ENCODE measurements at places on chromosomes 5 and 9. TPM values are rescaled to one million over a fixed set of nuclear protein-coding genes. Genes with fewer than 3 reads are reported as not detected.

DNA sequence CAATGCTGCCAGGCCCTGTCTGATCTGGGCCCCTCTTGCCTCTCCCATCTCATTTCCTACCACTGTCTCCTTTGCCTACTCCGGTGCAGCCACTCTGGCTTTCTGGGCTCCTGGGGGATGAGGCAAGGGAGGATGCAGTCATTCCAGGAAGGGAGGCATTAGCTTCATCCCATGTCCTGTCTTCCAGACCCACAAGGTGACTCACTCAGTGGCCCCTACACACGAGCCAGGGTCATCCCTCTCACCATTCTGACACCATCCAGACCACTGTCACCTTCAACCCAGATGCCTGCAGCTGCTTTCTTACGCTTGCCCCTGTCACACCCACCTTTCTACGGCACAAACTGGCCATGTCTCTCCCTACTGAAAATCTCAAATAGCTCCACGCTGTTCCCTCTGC, 19.1 kb downstream of the ACSL6 start:
- no peak for DNase-seq
- H3K27ac ChIP-seq: no peak overlapping the region
- H3K27me3 ChIP-seq: peaks cover 3% of the 10 kb centered on the region
- no peaks in the 10 kb centered on the region for H3K4me1 ChIP-seq
- no peaks in the 10 kb centered on the region for H3K36me3 ChIP-seq

DNA sequence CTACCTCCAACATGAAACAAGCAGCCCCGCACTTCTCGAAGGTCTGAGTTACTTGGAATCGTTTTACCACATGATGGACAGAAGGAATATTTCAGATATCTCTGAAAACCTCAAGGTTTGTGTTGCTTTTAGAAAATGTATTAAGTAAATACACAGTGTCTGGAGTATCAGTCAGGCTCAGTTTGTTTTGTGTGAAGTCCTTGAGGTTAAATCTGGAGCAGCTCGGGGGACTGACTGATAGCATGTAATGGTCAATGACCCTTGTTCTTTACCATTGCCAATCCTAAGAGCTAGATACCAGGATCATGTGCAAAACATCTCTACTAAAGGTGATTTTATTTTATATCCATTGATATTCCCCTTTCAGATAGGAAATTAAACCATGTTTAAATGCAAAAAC, 26.9 kb upstream of the LNPEP start:
- no peak overlapping the region for H3K4me3 ChIP-seq
- no peaks in the 10 kb centered on the region for H3K4me1 ChIP-seq
- no peaks in the 10 kb centered on the region for H3K27me3 ChIP-seq
- peak; percentile 41 for DNase-seq

DNA sequence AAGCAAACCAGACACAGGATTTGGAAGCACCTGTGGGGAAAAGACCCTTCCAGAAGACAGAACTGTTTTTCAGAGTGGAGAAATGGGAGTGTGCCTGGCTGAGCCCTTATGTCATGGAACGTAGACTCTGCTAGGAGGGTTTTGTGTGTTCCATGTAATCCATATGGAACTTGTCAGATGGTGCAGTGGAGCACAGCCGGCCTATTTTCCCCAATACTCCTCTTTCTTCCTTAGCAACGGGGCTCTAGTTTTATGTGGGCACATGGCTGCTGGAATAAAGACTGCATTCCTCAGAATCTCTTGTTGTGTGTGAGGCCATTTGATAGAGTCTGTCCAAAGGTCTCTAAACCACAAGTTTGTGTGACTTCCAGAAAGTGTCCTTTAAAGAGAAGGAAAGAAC, 284.0 kb downstream of the DRD1 start:
- no peak overlapping the region for H3K4me3 ChIP-seq
- H3K4me1 ChIP-seq: no peaks in the 10 kb centered on the region
- H3K36me3 ChIP-seq: no peaks in the 10 kb centered on the region
- no peak overlapping the region for H3K27ac ChIP-seq
- DNase-seq: no peak

- H3K4me3 ChIP-seq: no peak overlapping the region
- no peak overlapping the region for H3K27ac ChIP-seq
- H3K27me3 ChIP-seq: no peaks in the 10 kb centered on the region
- H3K4me1 ChIP-seq: no peaks in the 10 kb centered on the region
These were observed 62.3 kb upstream of the JAK2 start for GRCh38 chr9:4922730-4923129.

DNA sequence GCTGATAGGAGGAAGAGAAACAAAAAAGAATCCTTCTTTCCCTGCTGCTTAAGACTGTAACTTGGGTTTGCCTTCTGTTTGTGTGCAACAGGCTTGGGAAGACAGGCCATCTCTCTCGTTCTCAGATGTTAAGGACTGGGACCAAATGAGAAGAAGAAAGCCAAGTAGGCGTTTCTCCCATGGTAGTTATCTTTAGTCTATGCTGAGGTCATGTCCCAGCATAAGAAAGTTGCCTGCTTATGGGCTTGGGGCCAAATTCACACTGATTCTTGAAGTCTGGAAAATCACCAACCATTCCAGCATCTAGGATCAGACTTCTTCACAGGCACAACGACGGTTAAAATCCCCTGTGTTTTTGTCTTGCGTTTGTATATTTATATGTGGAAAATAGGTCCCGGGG, 44.2 kb upstream of the PALM2AKAP2 start:
- H3K36me3 ChIP-seq: no peaks in the 10 kb centered on the region
- H3K27ac ChIP-seq: no peak overlapping the region
- no peaks in the 10 kb centered on the region for H3K4me1 ChIP-seq
- H3K4me3 ChIP-seq: no peak overlapping the region

GRCh38 chr5:167304834-167305469, 986.5 kb upstream of the WWC1 start:
- H3K4me3 ChIP-seq: no peak overlapping the region
- no peak for DNase-seq
- H3K36me3 ChIP-seq: no peaks in the 10 kb centered on the region
- no peak overlapping the region for H3K27ac ChIP-seq

DNA sequence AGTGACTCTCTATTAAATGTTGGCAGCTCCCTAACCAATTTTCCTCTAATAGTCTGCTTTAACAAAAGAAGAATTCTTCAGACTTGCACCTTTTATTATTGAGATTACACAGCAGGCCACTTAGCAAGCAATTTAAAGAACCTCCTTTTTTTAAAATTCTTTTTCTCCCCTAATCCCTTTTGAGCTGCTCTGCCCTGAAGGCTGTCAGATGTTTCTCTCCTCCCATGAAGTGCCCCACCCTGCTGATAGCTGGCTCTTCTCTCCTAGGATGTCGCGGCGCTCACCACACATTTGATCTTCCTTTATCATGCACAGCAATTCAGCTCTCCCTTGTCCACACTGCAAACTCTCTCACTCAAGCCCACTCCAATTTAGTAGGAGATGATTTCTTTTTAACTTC, 1471.1 kb upstream of the ACO1 start:
- no peaks in the 10 kb centered on the region for H3K36me3 ChIP-seq
- H3K27ac ChIP-seq: no peak overlapping the region
- no peak for DNase-seq
- H3K4me3 ChIP-seq: no peak overlapping the region
- no peaks in the 10 kb centered on the region for H3K4me1 ChIP-seq
- H3K27me3 ChIP-seq: no peaks in the 10 kb centered on the region

- peaks cover 15% of the 10 kb centered on the region for H3K36me3 ChIP-seq
- H3K27me3 ChIP-seq: no peaks in the 10 kb centered on the region
- no peak overlapping the region for H3K4me3 ChIP-seq
- peak; percentile 16 for DNase-seq
These were observed 22.7 kb downstream of the CHD1 start for GRCh38 chr5:98905857-98906688.

- no peak overlapping the region for H3K4me3 ChIP-seq
- peak; percentile 62 for DNase-seq
- H3K36me3 ChIP-seq: no peaks in the 10 kb centered on the region
- H3K27ac ChIP-seq: peak overlapping the region; percentile 29
- peaks cover 10% of the 10 kb centered on the region for H3K4me1 ChIP-seq
These were observed 206.3 kb downstream of the GABBR2 start for GRCh38 chr9:98502311-98502975.

GRCh38 chr5:145938776-145939539, 2.6 kb downstream of the SH3RF2 start:
- peaks cover 62% of the 10 kb centered on the region for H3K4me1 ChIP-seq
- no peak overlapping the region for H3K27ac ChIP-seq
- H3K36me3 ChIP-seq: no peaks in the 10 kb centered on the region
- H3K27me3 ChIP-seq: no peaks in the 10 kb centered on the region
- H3K4me3 ChIP-seq: peak overlapping the region; percentile 65

- no peak overlapping the region for H3K27ac ChIP-seq
- no peak overlapping the region for H3K4me3 ChIP-seq
- no peaks in the 10 kb centered on the region for H3K4me1 ChIP-seq
- H3K36me3 ChIP-seq: no peaks in the 10 kb centered on the region
These were observed 34.7 kb upstream of the FIBCD1 start for GRCh38 chr9:130973686-130974281.

The ASS1 gene
- total RNA-seq: 182 TPM

The ENTPD8 gene
- total RNA-seq: 0.11 TPM

The SPINK6 gene
- not detected for total RNA-seq

The LCN15 gene
- not detected for total RNA-seq

Data from astrocyte (in vitro differentiated cells and primary cell).